Left ventricle myocardium inferior (tissue), 1 donor: ENCODE measurements at places on chromosomes 2 and 18. TPM values are rescaled to one million over a fixed set of nuclear protein-coding genes. Genes with fewer than 3 reads are reported as not detected.

The ALK gene
- total RNA-seq, result 0.14 TPM

The STPG4 gene
- not detected for total RNA-seq

DNA sequence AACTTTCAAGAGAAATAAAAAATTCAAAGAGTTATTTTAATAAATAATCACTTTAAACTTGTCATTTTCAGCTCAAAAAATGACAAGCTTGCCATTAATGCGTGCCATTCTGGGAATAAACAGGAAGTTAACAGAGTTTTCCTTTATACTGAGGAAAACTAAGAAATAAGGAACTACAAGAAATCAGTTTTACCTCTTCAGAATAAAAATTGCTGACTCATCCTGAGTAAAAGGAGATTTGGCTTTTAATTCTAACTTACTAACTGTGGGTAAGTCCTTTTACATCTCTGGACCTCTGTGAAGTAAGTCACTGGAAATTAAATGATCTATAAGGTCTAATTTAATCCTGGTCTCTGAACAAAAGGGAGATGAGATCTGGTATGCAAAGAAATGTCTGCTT, 16.1 kb downstream of the CEBPZ start:
- DNase-seq, result no peak

DNA sequence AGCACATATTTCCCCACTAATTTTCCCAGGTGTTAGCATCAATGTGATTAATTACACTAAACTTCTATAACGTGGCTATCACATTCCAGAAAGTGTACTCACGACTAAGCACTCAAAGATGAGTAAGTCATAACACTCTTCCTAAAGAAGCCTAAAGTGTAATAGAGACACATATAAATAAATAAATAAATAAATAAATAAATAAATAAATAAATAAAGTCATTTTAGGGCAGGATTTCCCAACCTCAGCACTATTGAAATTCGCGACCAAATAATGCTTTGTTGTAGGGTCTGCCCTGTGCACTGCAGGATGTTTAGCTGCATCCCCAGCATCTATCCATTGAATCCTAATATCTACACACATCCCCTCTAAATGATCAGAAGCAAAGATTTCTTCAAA, 390.9 kb downstream of the CDH7 start:
- no peak for DNase-seq

GRCh38 chr2:36982467-36982866, 16.1 kb upstream of the STRN start:
- DNase-seq, result no peak

GRCh38 chr18:40874233-40874632, 1080.8 kb upstream of the PIK3C3 start:
- no peak for DNase-seq

- DNase-seq, result no peak
These were observed 34.0 kb downstream of the LOXHD1 start for GRCh38 chr18:46622999-46623398.

The LRRFIP1 gene
- total RNA-seq, result 97.1 TPM

GRCh38 chr2:20430461-20431300, 16.2 kb upstream of the RHOB start:
- no peak for DNase-seq

GRCh38 chr2:45403036-45403435, 208.0 kb downstream of the SRBD1 start:
- no peak for DNase-seq

The CFAP65 gene
- not detected for total RNA-seq

The WDR54 gene
- 2.9 TPM for total RNA-seq

DNA sequence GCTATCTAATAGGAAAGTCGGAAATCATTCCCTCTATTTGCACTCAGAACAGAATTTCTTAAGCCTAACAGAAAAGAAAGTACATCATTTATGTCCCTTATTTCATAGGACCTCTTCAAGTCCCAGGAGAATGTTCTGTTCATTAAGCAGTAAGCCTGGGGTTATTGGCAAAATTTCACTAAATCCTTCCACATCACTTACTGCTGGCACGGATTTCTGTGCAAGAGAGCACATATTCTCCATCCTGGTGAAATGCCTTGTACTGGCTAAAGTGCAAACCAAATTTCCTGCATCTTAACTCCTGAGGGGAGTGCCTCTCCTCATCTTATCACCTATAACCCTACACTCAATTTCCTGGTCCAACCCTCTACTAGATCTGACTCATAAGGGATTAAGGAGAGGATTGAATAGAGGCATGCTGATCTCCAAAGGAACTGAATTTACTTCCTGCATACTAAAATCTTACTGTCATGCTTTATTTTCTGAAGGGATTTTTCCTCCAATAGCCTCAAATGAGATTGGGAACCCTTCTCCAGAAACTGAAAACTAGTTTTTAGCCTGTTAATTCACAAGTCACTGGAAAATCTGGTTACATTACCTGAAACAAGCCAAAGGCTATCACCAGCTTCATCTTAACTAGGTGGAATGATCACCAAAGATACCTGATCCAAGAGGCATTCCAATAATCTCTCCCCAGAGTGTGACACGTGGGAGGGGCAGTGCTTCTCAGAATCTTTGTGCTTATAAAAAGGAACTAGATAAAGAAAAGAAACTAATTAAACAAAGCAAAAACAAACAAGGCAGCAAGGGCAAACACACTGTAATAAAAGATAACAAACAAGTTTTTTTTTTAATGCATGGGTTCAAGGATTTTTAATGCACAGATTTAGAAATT, 311.1 kb downstream of the NR4A2 start:
- no peak for DNase-seq

The CYTIP gene
- 0.82 TPM for total RNA-seq

DNA sequence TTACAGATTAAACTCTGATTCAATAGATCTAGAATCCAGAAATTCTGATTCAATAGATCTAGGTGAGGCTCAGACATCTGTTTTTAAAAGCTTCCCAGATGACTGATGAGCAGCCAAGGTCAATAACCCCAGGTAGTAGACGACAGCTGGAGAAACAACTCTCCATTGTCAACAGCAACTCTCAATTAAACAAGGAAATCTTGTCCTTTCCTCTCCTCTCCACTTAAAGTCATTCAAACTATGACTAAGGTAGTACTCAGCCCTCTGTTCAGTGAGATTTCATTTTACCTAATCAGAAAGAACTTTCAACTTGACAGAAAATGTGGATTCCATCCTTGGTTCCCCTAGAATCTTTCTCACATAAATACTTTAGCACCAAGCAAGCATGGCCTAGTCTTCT, 94.6 kb upstream of the SCG2 start:
- DNase-seq, result no peak

DNA sequence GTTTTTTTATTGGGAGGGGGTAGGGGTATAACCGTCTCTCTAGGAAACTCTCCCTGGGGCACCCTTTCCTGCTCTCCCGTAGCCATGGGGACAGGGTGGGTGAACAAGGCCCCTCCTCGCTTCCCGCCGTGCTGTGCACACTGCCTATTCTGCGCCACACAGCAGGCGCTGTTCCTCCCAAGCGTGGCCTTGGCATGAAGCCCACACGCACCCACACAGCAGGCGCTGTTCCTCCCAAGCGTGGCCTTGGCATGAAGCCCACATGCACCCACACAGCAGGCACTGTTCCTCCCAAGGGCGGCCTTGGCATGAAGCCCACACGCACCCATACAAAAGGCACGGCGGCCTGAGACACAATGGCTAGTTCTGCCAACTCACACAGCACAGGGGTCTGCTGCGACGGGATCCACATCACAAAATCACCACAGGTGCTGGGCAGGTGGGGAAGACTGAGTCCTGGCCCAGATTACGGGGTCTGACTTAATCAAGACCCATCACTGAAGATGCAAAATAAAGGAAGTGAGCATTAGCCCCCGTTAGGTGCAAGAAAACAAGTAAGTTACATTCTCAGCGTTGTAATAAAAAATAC, 46.6 kb upstream of the TPO start:
- DNase-seq, result peak; percentile 64

DNA sequence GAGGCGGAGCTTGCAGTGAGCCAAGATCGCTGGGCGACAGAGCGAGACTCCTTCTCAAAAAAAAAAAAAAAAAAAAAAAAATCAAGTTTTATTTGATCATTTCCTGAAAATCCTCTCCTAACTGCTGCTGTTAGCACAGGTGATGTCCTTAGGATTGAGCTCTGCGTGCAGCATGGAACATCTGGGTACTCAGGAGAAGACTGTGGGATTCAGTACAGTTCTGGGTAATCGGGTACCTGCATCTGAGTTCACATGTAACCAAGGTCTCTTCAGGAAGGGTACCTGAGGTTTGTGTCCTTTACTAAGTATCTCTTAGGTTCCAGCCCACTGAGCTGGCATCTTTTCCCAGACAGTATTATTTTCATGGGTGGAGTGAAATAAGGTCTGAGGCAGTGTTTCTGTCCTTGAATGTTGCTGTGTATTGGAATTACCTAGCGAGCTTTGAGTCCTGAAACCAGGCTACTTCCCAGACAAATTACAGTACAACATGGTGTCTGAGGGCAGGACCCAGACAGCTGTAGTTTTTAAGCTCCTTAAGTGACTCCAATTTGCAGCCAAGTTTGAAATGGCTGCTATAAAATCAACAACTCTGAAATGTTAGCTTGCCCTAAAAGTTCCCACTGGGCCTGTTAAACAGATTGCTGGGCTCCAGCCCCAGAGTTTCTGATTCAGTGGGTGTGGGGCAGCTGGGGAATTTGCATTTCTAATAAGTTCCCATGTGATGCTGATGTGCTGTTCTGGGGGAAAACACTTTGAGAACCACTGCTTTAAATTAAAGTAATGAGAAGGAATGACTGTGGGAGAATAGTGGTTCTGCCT, 120.5 kb downstream of the PMAIP1 start:
- DNase-seq, result no peak

DNA sequence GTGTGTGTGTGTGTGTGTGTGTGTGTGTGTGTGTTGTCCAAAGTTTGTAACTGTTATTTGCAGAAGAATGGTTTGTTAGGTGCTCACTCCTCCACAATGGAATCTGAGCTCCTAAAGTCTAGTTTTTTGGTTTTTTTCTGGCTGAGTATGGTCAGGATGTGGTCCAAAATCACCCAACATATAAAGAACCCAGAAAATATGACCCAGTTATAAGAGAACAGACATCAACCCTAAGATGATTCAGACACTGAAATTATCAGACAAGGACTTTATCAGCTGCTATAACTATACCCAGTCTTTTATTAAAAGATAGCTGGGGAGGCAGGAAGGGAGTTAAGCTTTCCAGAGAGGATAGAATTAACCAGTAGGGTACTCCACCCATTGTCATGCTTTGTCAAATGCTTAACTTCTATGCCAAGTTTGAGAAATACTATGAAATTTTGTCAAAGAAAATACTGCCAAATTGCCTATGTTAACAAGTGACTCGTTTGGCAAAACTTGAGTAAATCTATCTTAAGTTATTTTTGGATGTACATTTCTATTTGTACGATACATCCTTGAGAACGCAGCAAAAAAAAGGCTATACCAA, 57.5 kb downstream of the TANK start:
- DNase-seq, result no peak

The POTEI gene
- total RNA-seq, result not detected

The CLIP4 gene
- total RNA-seq, result 33.6 TPM

- no peak for DNase-seq
These were observed 65.3 kb downstream of the ALK start for GRCh38 chr2:29855924-29856639.

DNA sequence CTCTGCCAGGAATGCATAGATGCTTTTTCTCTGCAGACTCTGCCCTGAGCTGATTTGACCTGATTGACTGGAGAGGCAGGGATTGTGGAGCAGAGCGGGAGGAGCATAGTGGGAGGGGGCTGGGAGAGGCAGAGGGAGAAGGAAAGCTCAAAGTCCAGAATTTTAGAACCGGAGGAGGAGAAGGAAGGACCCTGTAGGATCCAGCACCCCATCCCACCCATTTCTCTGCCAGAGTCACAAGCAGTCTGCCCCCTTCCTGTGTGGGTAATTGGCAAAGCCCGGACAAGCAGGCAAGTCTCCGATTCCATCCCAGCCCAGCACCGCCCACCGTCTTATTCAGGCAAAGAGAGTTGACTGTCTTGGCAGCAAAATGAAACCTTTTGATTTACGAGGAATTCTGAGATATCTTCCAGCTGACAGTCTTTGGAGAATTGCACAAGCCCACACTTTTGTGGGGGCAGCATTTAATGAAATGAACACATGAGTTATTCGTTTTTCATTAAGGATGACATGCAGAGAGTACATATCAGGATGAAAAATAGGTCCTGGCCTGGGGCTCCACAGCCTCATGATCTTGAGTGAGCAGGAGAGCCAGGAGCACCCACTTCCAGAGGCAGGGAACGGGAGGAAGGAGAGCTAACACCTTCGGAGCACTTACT, 103.1 kb downstream of the MCFD2 start:
- peak; percentile 73 for DNase-seq

GRCh38 chr2:27065128-27065527, 6.3 kb downstream of the OST4 start:
- DNase-seq, result no peak

The ZC3H15 gene
- total RNA-seq, result 30.5 TPM

GRCh38 chr18:44680273-44681075, at the start of gene SETBP1:
Gene SETBP1 (plus strand): TSS chr18:44680888. CDS start chr18:44701347, 20,459 bp downstream.
- DNase-seq, result peak; percentile 66

GRCh38 chr2:205895981-205896655, 189.9 kb downstream of the INO80D start:
- no peak for DNase-seq

DNA sequence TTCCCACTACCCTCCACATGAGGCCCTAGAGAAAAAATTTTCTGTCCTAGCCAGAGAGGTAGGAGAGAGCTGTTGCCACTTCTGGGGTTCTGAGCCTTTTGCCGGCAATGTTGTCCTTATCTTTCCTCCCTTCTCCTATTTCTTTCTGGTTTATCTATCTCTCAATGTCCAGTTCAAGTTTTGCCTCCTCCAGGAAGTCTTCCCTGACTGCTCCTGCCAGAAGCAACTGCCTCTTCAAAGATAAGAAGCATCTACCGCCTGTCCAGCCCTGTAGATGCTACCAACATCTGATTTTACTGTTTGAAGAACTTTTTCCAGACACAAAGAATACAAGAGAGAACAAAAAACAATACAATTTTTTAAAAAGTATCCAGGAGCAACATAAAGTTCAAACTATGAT, 220.8 kb upstream of the KLHL29 start:
- no peak for DNase-seq

GRCh38 chr2:126644630-126645191, 11.2 kb upstream of the GYPC start:
- DNase-seq, result no peak

GRCh38 chr18:44790860-44791259, 110.2 kb downstream of the SETBP1 start:
- DNase-seq, result no peak

The DAPL1 gene
- total RNA-seq, result not detected

- DNase-seq, result no peak
These were observed 19.7 kb upstream of the STPG4 start for GRCh38 chr2:47174733-47175361.

The AFF3 gene
- 8.0 TPM for total RNA-seq

The MAPK4 gene
- 21.7 TPM for total RNA-seq

GRCh38 chr2:190996338-190996946, 17.5 kb downstream of the STAT1 start:
- peak; percentile 18 for DNase-seq

- DNase-seq, result no peak
These were observed 7.8 kb upstream of the IL1R2 start for GRCh38 chr2:101983928-101984327.
